ENCODE measurements at places on chromosomes 12 and 14.

DNA sequence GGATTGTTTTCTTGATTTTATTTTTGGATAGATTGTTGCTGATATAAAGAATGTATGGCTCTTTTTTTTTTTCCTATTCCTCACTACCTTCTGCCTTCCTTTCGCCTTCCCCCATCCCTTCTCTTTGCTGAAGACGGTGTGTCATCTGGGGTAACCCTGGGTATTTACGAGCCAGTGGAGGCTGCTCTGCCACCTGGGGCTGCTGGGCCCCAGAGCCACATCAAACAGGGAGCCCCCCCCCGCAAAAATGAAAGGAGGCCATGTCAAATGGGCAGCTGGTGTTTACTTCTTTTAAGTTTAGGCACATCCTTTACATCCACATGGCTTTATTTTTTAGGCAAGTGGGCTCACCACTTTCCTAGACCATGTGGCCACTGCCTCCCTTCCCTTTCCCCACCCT, 25.4 kb downstream of the CHST11 start:
- no peak for DNase-seq

- DNase-seq, result no peak
Measured at GRCh38 chr12:14214495-14214894, 151.0 kb upstream of the ATF7IP start.

GRCh38 chr14:92668276-92668973, 80.0 kb downstream of the LGMN start:
- no peak for DNase-seq

DNA sequence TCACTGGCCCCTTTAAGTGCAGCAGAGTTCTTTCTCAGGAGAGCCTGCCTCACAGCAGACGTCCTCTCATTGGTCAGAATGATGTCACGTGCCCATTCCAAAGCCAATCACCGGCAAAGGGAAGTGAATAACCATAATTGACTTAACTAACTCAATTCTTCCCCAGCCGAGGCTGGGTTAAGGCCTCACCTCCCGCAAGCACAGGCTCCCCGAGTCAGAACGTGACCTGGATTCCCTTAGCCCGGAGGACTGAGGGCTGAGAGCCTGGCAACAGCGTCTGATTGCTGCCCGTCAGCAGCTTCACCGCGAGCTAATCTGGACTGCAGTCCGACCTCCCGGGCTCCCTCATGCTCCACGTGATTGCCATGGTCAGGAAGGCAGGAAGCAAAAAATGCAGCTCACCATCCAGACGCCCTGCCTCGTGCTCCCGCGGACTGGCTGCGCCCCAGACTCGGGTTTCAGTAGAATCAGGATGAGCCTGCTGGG, 92.1 kb upstream of the FZD10 start:
- DNase-seq, result peak; percentile 55

DNA sequence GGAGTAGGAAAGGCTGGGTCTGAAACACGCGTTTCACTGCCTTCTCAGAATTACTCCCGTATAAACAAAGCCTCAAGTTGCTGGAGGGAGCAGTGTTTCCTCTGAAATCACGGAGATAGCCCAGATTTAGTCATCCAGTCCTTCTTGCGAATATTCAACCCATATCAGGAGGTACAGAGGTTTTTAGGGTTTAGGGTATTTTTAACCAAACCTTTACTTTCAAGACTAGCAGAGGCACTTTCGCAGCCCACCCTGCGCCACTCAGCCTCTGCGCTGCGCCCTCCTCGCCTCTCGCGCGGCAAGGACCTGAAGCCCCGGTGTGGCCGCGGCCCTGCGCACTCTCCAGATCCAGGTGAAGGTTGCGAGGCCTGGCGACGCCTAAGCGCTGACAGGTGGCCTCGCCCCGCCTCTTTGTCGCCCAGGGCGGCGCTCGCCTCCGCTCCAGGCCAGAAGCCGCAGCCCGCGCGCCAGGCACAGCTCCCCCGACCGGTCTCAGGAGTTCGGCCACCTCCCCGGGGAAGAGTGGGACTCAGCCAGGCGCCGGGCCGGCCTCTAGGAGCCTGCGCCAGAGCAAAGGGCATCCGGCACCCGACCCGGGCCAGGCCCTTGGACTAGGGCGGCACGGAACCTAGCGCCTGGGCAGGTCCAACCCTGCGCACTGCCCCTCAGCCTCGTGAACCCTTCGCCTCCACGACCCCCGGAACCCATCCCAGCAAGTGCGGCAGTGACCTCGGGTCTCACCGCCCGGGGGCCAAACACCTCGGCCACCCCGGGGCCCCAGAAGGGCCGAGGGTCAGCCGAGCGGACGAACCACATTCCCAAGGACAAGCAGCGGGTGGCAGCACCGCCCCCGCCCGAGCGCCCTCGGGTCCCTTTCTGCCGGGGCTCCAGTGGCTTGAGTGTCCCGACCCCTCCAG, 1.8 kb upstream of the SAMD4A start:
- DNase-seq, result peak; percentile 69

GRCh38 chr12:128830505-128830893, 6.7 kb upstream of the SLC15A4 start:
- no peak for DNase-seq

- no peak for DNase-seq
Measured at GRCh38 chr12:87960566-87960965, 68.6 kb downstream of the C12orf50 start.

- no peak for DNase-seq
Measured at GRCh38 chr14:46769292-46769691, 117.7 kb upstream of the RPL10L start.

All from left hindlimb (tissue), 1 donor.